Renal pelvis (tissue), 12 donors: ENCODE measurements at places on chromosomes 2 and 18. TPM values are rescaled to one million over a fixed set of nuclear protein-coding genes. Genes with fewer than 3 reads are reported as not detected.

The ONECUT2 gene
- 0.09 TPM for polyA plus RNA-seq

The TCF23 gene
- 0.66 TPM for polyA plus RNA-seq

The COBLL1 gene
- polyA plus RNA-seq = 119 TPM

The BABAM2 gene
- 49.0 TPM for polyA plus RNA-seq

DNA sequence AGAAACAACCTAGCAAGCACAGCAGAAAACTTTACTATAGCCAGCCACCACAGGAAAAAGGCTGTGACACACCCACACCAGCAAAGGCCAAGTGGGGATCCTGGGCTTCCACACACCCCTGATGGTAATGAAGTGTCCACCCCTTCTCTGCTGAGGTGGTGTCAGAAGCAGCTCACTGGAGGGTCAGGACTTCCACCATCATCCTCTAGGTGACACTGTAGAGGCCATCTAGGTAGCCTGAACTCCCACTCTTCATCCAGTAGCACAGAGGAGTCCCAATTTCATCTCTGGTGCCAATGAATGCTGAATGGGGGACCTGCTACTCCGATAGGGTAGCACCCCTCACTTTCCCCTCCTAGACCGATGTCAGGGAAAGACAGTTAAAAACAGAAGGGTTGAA, 1544.4 kb downstream of the LRP1B start:
- DNase-seq = no peak

GRCh38 chr18:4211111-4211837, 243.8 kb downstream of the DLGAP1 start:
- no peak for DNase-seq

GRCh38 chr2:20333738-20334137, 16.9 kb downstream of the PUM2 start:
- no peak for DNase-seq

- DNase-seq = peak; percentile 44
Measured at GRCh38 chr2:79935771-79936657, 368.5 kb downstream of the LRRTM1 start.

DNA sequence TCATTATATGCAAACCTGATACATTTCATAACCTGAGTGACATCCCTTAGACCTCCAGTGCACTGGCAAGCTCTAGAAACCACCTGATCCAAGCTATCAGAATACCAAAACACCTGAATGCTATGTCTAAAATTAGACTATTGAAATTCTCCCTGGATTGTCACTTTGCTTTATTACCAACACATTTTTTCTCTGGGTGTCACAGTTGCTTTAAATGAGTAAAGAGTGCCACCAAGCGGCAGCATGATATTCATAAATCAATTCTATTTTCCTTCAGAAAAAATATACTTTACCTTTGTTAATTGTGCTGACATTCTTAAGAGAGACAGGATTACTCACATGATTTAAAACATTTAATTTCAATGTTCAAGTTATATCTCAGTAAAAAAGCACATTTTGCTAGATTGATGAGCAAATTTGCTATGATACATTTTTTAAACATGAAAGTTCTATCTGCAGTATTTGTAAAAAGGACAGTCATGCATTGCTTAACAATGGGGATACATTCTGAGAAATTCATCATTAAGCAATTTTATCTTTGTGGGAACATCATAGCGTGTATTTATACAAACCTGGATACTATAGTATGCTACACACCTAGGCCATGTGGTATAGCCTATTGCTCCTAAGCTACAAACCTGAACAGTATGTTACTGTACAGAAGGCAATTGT, 338.4 kb upstream of the SLC39A10 start:
- DNase-seq = peak; percentile 48

DNA sequence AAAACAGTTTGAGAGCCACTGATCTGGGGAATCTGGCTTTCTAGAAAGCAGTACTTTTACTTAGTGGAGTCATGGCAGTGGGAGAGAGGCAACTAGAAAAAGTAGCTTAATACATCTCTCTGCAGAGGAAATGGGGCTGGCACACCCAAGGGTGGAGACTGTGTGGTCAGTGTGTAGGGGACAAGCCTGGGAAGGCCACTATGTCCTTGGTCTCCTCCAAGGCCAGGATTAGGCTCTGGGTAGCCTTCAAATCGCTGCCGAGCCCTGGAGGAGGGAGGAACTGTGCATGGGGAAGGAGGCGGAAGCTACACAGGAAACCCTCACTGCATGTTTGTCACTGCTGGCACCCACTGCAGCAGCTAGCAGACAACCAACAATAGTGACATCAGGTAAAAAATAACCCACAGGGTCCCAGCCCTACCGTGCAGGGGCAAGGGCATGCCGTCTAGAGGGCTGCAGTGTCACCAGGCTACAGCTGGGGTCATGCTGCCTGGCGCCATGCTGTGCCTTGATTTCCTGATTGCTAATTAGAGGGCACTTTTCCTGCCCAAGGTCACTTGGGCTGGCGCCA, 34.8 kb downstream of the LBH start:
- DNase-seq = no peak

- no peak for DNase-seq
Measured at GRCh38 chr2:45568935-45569334, 42.1 kb downstream of the SRBD1 start.

GRCh38 chr18:79378536-79379250, 17.0 kb upstream of the NFATC1 start:
- DNase-seq = peak; percentile 69

DNA sequence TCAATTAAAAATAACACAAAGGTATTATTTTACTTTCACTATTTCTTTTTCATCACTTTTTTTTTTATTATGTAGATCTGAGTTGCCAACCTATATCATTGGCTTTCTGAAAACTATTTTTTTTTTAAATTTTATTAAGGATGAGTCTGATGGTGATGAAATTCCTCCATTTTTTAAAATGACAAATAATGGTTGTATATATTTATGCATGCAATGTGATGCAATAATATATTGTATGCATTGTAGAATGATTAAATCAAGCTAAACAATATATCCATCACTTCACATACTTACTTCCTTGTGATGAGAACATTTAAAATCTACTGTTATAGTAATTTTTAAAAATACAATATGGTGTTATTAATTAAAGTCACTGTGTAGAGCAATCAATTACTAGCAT, 1081.6 kb downstream of the CNTNAP5 start:
- DNase-seq = no peak

GRCh38 chr2:177633111-177633510, 240.5 kb downstream of the AGPS start:
- no peak for DNase-seq

- DNase-seq = no peak
Measured at GRCh38 chr2:176558574-176559140, 289.4 kb downstream of the MTX2 start.

DNA sequence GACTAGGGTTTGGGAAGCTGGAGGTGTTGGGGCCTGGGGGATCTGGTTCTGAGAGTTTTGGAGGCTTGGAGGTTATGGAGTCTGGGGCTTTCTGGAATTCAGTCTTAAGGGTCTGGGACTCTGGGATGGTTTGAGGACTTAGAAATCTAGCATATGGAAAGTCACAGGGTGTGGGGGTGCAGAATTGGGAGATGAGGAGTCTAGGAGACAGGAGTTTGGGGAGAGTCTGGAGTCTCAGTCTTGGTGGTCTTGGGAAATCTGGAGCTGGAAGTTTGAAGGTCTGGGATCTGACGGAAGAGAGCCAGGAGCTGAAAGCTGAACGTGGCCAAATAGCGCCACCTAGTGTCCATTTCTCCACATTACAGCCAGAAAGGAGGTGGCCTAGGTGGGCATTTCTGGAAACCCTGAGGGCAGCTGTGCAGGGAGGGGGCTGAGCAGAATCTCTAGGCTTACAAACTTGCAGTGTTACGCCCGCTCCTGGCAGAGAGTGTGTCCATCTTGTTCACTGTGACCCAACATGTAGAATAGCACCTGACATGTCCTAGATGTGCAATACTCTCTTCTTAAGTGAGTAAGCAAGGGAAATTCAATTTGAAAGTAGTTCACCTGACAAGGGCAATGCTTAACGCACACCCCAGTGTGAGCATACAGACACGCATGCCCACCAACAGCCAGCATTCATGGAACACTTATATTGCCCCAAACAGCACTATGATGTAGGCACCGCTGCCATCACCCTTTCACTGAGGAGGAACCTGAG, 204.8 kb downstream of the TFCP2L1 start:
- DNase-seq = peak; percentile 75
